ENCODE measurements at places on chromosomes 7 and 10.

GRCh38 chr10:133453516-133454203, at the start of gene SCART1:
TSS of gene SCART1 (plus strand) at chr10:133453945. CDS start at chr10:133453998, 53 bp downstream.
- no peak for DNase-seq

DNA sequence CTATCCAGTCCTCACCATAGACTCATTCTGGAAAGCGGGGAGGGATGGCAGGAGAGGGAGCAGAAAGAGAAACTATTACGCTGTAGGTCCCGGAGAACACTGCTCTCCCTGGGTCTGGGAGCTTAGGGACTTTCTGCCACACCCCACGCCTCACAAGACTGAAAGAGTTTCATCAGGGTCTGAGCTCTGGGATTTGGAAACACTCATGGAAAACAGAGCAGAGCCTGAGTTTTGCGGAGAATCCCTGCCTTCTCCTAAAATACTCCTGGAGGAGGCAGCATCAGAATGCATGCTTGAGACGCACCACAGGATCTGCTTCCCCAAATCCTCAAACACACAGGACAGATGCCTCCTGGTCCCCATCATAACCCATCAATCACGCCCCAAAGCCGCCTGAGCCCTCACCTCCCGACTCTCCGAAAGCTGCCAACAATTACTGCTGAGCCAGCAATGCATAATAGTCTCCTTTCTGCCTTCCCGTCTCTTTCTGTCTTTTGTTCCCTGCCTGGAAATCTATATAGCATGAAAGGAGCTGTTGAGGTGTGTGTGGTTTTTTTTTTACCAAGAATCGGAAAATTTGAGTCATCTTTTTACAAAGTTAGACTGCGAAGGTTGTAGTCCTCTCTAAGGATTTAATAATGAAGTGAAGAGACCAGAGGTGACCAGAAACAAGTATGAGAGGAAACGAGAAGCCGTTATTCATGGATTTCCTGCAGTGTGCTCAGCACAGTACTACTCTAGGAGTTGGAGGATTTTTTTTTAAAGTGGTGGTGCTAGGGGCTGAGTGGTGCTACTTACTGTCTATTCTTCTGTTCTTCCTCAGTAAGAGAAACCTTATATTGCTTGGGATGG, 37.7 kb downstream of the ASB13 start:
- DNase-seq: no peak

GRCh38 chr7:110307776-110308175, 783.2 kb upstream of the LRRN3 start:
- DNase-seq: no peak

DNA sequence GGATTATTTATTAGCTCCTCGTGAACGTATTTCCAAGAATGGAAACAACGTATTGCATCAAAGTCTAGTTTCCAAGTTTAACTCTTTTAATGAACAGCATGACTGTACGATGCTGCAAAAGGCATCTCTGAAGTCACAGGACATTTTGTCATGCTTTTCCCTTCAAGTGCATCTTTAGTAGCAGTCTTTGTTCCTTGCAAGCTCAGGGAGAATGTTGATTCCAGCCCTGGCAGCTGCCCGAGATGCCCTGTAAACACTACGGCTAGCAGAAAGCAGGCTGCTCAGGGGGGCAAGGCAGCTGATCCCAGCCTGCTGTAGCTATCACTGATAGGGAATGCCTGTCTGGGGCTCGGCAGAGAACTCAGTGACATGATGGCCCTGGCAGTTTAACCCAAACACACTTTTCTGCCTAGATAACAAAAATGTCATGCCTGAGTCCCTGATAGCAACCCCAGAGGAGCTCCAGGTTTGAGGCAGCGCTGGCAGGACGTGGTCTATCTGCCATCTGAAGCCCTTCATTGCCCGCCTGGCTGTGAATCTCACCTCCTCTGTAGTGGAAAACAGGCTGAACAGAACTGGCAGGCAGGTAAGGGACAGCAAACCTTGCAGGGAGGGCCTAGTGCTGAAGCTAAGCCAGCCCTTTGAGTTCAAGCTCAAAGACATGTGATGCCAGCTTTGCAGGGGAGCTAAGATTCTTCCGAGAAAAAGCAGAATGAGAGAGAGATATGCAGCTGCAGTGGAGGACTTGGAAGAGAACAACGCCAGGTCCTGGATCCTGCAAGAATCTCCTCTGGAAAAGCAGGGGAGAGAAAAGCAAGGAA, 264.6 kb downstream of the SNX10 start:
- DNase-seq: no peak

- DNase-seq: no peak
These were observed 10.9 kb downstream of the STK32C start for GRCh38 chr10:132296666-132297443.

DNA sequence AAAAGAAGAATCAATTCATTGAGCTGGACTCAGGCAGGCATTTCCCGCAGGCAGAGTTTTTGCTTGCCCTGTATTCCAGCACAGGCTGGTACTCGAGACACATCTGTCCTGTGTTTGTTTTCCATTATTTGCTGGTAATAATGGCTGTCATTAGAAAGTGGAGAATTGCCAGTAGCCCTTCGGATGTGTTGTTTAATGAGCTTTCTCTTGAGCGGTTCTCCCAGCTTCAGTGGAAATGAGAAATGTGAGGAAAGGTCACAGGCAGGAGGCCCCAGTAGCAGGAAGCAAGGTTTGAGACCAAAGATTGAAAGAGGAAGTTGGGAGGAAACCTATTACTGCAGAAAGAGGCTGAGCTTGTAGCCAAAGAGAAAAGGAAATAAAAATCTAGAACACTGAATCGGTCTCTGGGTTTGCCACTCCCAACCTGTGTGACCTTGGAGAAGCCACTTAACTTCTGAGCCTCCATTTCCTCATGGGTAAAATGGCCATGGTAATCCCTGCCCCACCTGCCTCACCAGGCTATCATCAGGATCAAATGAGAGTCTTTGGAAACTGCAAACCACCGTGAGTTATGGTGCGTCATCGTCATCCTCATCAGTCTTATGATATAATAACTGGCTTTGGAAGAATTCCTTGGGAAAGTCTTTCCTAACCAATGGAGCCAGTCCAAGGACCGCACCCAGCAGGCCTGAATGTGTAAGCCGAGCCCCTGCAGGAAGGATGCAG, 67.7 kb downstream of the TACR2 start:
- DNase-seq: no peak

- no peak for DNase-seq
These were observed 13.0 kb upstream of the CHCHD1 start for GRCh38 chr10:73768881-73769280.

- DNase-seq: no peak
These were observed 9.1 kb downstream of the TMEM270 start for GRCh38 chr7:73870041-73870492.

DNA sequence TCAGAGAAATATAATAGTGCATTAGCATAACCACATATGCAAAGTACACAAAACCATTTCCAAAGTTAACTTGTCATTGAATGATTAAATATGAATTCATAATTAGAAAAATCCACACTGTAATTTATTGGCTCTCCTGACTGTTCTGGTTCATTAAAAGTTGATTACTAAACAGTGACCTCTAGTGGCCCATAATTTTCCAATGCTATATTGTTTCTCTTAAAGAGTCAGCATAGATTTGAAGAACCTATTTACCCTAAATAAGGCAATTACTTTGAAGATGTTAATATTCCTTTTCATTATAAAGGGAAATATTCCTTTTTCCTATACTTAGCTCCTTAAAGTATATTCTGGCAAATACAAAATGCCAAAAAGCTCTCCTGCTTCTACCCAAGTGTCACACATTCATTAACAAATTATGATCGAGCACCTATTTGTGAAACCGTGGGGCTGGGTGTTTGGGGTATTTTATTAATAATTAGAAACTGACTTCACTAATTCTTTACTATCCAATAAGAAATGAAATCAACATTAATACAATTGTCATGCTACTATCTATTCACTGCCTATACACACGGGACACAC, 86.2 kb downstream of the HIBADH start:
- DNase-seq: no peak

GRCh38 chr10:14749070-14749809, 25.5 kb downstream of the FAM107B start:
- no peak for DNase-seq

DNA sequence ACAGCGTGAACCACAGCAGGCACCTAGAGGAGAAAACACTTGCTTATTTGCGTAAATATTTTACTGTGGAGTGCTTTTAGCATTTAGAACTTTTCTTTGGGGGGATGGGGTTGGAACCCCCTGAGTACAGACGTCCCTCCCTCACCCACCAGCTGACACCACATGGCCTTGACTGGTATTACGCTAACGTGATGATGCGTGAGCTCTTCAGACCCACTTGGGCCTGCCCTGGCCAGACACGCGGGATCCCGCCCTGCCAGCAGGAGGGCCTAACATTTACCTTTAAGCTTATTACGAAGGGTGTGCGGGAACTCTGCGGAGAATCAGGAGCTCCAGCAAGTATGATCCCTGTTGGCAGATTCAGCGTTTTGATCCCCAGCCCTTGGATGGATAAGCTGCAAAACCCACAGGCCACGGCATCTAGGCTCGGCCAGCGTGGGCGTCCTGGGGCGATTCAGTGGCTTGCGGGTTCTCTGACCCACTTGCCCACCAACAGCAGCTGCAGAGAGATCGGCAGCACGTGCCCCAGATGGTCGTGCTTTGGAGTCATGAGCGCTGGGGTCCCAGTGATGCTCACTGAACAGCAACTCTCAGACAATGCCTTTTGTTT, 545.5 kb upstream of the FOXK1 start:
- DNase-seq: no peak

DNA sequence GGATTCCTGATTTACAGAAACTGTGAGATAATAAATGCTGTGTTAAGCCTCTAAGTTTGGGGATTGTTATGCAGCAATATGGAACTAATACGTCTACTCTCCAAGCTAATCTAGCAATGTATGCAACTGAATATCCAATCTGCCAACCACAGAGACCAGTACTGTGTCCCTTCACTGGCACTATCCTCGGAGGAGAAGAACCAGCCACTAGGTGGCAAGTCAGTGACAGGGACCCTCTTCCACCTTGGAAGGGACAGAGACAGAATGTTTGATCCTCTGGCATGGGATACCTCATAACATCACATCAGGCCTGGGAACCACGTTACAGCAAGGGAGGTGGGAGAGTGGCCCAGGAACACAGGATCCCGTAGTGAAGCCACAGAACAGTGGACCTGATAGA, 96.4 kb downstream of the CREM start:
- DNase-seq: no peak

GRCh38 chr7:135509589-135509838, 388 bp downstream of the CNOT4 start:
- DNase-seq: no peak

DNA sequence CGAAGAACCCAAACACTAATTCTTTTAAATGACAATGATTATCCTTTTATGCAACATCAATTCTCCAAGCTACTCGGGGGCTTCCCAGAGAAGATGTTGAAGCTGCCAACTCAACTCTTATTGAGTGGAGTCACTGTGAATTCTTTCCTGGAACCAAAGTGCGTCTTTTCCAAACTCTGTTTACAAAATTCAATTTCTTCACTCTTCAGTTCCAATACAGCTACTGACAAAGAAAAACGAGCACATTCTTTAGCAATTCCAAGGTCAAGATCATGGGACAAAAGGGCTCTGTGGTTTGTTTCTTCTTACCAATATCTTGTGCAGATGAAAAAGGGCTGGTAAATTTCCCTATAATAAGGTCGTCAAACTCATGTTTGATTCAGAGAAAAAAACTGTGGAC, 74.2 kb downstream of the FAS start:
- no peak for DNase-seq

GRCh38 chr7:87574630-87575029, 26.1 kb downstream of the ABCB1 start:
- DNase-seq: no peak
